ENCODE measurements at places on chromosomes 7 and 10.

GRCh38 chr10:517872-518475, 171.5 kb downstream of the DIP2C start:
- no peak for DNase-seq

- peak; percentile 32 for DNase-seq
These were observed 54.8 kb upstream of the CALD1 start for GRCh38 chr7:134724606-134725005.

- peak; percentile 64 for DNase-seq
These were observed 24.9 kb downstream of the MTURN start for GRCh38 chr7:30159698-30160143.

DNA sequence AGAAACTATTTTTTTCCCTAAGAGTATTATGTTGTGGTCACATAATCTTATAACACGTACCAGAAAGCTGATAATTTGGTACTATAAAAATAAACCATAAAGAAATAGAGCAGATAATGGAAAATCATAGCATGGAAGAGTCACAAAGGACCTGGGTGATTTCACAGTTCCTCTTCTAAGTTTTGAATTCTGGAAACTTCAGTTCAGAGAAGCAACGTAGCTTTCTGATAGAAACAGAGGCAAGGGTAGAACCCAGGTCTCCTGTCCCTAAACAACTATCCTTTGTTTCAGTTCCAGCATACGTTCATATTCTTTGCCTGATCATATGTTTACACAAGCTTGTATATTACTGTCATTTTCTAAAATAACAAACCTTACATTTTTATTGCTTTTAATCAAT, 47.9 kb downstream of the MRC1 start:
- DNase-seq: no peak

DNA sequence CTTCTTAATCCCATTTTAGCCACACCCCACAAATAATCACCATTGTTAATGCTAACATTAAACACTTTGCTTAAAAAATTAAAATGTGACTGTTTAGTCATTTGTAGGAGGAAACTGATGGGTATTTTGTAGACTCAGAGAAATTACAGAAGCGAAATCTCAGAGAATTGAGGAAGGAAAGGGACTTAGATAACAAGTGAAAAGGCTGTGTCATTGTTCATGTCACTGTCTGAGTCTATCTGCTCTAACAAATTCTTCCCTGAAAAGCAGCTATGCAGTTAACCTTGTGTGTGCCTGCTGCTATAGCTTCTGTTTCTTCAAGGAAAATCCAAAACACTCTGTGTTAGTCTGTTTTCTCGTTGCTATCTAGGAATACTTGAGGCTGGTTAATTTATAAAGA, 40.9 kb upstream of the PLXDC2 start:
- DNase-seq: peak; percentile 83

GRCh38 chr10:27464993-27465392, 39.1 kb upstream of the RAB18 start:
- DNase-seq: no peak

DNA sequence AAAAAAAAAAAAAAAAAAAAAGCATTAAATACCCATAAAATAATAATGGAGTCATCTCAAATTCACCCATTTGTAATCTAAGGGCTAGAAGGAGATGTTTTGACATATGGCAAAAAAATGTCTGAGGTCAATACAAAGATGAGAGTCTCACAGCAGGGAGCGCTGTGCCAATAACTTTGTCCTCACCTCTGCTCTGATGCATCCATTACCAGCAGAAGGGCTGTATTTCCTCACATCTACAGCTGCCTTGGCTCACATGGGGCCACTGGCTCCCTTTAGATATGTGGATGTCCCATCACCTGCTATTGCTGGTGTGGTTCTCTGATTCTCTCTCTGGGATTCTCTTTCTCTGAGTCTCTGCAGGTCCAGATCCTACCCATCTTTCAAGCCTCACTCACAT, 90.3 kb upstream of the FAM133B start:
- DNase-seq: no peak

GRCh38 chr7:29495653-29496052, 68.0 kb upstream of the PRR15 start:
- DNase-seq: no peak

GRCh38 chr10:49444349-49444748, 48.5 kb upstream of the DRGX start:
- DNase-seq: no peak

DNA sequence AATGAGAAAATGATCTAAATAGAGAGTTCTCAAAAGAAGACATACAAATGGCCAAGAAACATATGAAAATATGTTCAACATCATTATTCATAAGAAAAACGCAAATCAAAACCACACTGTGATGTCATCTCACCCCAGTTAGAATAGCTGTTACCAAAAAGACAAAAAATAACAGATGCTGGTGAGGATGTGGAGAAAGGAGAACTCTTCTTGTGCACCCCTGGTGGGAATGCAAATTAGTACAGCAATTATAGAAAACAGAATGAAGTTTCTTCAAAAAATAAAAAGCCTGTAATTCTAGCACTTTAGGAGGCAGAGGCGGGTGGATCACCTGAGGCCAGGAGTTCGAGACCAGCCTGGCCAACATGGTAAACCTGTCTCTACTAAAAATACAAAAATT, 199.3 kb downstream of the PARD3 start:
- DNase-seq: no peak

All from OCI-M1 (cell line).